ENCODE measurements at places on chromosomes 16 and 17.
A peak's percentile ranks its signal among the peaks of the same experiment; 100 is the strongest.

GRCh38 chr16:66490774-66491715 is 58.9 kb downstream of the TK2 start:
- no peak for DNase-seq

DNA sequence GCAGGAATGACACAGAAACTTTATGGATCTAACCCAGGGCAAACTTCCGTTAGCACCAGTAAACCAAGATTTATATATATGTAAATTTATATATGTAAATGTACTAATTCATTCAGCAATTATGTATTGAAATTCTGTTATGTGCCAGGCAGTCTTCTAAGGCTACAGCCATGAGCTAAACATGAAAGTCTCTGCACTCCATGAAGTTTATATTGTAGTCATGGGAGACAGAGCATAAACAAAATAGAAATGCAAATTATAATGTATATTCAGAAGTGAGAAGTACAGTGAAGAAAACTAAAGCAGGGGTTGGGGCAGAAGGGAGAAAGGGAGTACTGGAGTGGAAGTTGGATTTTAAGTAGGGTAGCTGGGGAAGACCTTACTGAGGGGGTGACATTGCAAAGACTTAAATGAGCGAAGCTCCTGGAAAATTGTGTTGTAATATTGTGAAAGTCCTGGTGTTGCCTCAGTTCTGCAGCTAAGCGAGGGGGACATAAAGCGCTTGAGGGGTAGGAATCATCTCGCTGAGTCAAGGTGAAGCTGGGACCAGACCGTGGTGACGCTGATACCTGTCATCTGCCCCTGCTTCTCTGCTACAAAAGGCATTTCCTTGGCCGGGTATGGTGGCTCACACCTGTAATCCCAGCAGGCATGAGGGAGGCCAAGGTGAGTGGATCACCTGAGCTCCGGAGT is 64.8 kb downstream of the YPEL2 start:
- DNase-seq, result no peak

- DNase-seq, result no peak
These were observed 79.4 kb downstream of the IRF8 start for GRCh38 chr16:85978291-85978775.

DNA sequence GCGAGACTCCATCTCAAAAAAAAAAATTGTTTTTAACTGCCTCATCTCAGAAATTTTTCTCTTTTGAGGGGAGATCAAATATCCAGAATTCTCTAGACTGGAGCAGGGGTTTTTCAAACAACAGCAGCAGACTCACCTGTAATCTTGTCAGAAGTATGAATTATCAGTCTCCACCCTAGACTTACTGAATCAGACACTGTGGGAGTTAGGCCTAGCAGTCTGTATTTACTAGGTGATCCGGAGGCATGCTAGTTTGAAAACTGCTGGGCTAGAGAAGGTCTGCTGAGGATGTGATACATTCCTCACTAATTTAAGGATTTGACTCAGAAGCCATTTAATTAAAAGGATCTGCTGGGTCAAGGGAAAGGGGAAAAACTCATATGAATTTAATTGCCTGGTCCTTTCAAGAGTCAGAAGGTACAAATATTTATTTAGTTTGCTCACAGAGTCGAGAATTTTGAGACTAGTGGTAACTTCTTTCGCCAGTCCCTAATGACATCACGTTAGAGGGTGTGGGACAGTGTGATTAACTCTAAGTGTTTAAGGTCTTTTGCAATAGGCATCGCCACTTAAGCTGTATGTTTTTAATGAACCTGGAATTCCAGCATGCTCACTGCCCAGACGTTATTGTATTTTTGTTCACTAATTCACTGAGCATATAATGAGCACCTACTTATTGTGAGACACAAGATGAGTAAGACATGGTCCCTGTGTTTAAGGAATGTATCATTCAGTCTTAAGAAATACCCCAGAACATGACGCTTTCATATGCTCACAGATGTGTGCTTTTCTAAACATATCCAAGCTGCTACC is 14.2 kb downstream of the ATP6V0A1 start:
- no peak for DNase-seq

DNA sequence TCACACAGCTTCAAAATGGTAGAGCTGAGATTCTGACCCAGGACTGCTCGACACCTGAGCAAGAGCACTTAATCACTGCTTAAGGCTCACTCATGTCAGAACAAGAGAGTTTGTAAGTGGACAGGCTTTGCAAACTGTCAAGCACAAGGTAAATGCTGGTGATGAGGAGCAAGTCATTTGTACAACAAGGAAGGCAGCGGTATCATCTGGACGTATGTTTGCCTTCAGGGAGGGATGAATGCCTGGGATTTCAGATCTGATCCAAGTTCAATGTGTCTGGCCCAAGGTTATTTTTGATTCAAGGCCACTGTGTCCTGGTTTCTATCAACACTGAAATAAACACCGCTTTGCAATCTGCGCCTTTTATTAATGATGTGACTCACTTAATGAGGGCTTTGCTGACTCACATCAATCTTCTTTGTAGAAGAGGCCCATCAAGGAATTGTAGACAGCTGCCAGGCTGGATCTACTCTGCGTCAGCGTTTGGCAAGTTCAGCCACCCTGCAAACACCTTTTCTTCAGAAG is 174.4 kb upstream of the HS3ST3A1 start:
- DNase-seq, result no peak

DNA sequence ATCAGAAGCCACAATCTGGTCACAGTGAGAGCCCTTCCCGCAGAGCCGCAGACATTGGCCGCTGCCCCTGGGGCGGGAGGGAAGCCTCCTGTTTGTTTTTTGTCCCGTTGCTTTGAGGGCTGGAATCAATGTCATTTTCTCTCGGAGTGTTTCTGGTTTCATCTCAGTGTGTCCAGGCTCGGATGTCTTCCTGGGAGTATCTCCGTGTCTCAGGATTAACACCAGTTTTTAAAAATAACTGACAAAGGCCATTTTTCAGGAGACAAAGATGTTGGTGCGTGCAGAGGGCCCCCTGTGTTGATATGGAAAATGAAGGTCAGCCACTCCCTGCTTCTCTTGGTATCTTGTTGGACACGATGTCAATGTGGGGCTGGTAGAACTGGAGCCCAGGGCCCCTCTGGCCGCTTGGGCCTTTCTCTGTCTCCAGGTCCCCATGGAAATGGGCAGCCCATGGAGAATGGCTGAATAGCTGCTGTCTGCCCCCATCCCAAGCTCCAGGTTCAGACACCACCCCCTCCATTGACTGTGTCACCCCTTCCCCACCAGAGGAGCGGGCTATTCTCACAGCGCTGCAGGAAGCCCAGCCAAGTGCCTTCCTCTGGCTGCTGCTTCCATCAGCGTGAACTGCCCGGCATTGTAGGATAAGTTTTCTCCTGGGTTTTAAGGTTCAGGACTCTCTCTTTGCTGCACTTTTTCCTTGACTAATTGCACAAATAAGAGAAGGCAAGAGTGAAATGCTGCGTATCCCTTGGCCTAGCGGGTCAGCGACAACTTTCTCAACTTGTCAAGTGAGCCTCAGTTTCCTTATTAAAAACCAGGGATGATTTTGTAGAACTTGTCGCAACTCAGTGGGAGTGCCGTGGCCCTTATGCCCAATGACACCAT is 72.2 kb upstream of the METTL9 start:
- no peak for DNase-seq

- DNase-seq, result peak; percentile 15
These were observed 13.5 kb downstream of the SPPL2C start for GRCh38 chr17:45857977-45858708.

DNA sequence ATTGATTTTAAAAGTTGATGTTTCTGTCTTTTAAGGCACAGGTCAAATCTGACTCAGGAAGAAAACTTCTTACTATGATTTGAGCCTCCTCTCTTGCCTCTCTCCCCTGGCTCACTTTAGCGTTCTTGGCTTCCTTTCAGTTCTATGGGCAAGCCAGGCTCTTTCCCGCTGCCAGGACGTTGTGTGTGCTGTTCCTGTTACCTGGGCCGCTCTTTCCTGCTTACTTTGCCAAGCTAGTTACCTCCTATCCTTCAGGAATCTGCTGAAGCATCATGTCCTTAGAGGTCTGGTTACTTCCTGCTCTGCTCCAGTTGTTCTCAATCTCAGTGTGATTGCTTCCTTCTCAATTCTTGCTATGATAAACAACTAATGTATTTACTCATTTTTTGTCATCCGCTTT is 1108.5 kb upstream of the EEF2KMT start:
- DNase-seq, result no peak

DNA sequence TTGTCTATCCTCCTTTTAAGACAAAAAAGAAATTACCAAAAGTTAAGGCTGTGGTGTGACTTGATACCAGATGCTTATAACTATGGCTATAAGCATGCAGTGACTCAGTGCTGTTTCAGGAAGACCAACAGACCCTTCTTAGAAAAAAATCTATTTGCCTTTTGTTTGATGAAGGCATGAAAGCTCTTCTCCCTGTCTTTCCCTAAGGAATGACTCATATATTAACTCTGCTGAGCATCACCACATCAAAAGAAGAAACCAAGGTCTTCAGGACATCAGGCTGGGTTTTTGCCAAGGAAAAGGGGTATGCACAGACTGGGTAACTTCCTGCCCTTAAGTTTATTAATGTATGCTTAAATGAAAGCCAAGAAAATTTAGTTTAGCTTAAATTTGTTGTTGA is 47.1 kb downstream of the VMP1 start:
- DNase-seq, result no peak

GRCh38 chr17:73022694-73023093 is 69.8 kb downstream of the SLC39A11 start:
- no peak for DNase-seq

GRCh38 chr17:46925185-46925868 is 2.4 kb downstream of the GOSR2 start:
- DNase-seq, result no peak

- no peak for DNase-seq
These were observed 10.9 kb downstream of the ACLY start for GRCh38 chr17:41907633-41908539.

DNA sequence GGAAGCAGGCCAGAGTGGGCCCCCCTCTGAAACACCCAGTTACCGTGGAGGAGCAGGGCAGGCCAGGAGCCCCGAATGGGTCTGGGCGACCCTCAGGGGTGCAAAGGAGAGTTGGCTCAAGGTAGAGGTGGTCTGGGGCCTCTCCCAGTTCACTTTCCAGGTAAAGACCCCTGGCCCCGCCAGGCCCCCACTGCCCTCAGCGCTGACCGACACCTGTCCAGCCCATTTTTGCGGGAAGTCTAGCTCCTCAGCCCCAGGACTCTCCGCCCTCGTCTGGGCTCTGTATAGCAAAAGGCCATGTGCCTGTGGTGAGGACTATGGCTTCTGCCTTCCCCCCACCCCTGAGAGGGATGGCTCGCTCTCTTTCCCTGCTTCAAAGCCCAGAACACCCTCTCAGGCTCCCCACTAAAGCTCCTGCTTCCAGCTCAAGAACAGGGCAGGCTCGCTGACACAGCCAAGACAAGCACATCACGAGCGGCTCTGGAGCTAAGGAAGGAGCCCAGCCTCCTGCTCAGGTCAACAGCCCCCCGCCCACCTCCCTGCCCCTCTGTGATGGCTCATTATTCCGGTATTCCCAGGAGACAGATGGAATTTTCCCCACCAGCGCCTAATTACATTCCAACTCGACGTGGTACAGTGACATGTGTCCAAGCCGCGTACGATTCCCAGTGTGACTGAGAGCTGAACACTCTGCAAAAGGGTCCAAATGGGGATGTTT is 59.4 kb downstream of the RTN4RL1 start:
- DNase-seq, result peak; percentile 78

GRCh38 chr17:28514561-28515002 is 8.4 kb downstream of the FOXN1 start:
- DNase-seq, result no peak

All from HAP-1 (cell line).